ENCODE measurements at places on chromosomes 6 and 20. TPM values are rescaled to one million over a fixed set of nuclear protein-coding genes. Genes with fewer than 3 reads are reported as not detected.

Gene HLA-DMA
- 3.9 TPM for total RNA-seq

Gene RAB44
- total RNA-seq, result not detected

Gene OPRM1
- not detected for total RNA-seq

Gene VGLL2
- total RNA-seq, result not detected

Gene STMND1
- not detected for total RNA-seq

Gene IPCEF1
- total RNA-seq, result not detected

Measured in cardiac ventricle fibroblast (primary cell).